NCI-H1417 treated with DMSO at 0.1 percent for 48 hours (cell line): ENCODE measurements at places on chromosomes 5 and 9.
A peak's percentile ranks its signal among the peaks of the same experiment; 100 is the strongest.

DNA sequence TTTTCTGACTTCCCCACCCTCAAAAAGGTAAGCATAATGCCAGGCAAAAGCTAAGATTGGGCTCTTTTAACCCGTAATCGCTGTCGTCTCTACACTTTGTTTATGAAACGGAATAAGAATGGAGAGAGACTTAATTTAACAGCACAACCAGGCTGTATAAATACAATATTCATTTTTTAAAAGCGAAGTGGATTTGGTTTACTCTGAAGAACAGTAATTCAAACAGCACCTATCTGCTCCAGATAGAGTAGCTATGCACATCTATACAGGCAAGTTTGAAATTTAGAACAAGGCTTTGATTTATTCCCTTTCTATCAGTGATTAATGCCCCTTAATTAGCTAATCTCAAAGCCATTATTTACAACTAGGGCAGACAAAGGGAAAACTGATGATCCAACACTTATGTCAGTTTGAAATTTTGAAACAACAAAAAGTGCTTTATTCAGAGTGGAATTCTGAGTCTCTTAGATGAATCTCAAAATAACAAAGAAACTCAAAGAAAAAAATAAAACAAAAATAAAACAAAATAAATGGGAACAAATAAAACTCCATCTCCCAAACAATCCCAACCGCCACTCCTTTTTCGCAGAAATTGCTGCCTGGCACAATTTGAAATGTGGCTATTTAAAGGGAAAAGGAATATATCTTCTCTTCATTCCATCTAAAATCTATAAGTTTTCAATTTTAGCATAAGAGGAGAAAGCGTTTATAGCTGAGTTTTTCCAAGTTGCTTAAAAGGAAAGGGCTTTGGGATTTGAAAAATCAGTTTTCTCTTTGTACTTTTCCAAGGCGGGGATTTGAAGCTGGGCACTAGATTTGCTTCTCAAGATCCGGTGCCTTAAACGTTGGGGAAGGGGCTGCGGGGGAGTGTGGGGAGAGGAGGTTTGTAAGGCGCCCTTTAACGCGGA lies 298.6 kb downstream of the PARP8 start:
- peak; percentile 57 for DNase-seq

GRCh38 chr9:133533857-133534256 lies 647 bp upstream of the ADAMTSL2 start:
- no peak for DNase-seq

GRCh38 chr9:4640027-4640426 lies 22.1 kb upstream of the PLPP6 start:
- no peak for DNase-seq

GRCh38 chr5:72383280-72383679 lies 63.1 kb downstream of the PTCD2 start:
- no peak for DNase-seq

DNA sequence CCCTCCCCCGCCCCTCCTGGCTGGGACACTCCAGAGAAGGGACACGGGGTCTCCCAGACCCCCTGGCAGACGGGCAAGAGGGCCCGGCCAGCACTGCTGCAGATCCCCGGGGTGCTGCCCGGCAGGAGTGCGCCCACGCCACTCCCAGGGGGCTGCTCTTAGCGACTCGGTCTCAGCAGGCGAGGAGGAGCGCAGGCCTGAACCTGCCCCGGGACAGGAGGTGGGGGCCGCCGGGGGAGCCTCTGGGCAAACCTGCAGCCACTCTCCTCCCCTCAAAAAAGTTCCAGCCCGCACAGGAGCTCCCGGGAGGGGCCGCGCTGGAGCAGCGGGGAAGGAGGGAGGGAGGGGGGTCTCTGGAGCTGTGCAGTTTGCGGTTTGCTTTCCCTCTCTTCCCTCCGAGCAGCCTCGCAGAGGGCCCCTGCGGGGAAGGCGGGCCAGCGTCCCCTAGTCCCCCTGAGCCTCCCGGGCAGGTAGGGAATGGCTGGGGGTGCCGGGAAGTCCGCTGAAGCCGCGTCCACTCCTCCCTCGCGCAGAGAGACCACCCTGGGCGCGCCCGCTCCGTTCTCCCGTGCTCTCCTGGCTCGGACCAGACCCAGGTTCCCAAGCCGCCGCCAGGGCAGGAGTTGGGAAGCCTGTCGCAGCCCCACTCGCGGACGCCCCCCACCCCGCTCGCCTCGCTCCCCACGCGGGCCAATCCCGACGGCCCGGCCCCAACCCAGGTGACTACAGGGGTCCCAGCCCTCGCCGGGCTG lies 44.2 kb downstream of the NACC2 start:
- DNase-seq = no peak

DNA sequence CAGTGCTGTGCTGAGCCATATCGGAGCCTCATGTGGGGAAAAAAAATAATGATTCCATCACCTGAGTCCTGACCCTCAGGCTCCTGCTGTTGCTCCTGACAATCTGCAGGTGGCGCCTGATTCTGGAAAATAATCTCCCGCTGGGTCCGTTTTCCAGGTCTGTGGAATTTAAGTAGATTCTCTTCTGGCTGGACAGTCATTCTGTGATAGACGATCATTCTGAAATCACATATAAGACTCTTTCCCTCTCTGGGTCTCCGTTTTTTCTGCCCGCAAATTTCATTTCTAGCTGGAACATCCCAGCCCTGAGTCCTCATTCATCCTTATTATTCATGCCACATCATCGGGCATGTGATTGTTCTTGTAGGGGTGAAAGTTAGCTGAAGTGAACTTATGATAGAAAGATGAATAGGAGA lies 22.1 kb upstream of the STXBP1 start:
- DNase-seq = peak; percentile 52

- DNase-seq = no peak
Measured at GRCh38 chr9:114011313-114011712, 66.8 kb downstream of the AMBP start.

DNA sequence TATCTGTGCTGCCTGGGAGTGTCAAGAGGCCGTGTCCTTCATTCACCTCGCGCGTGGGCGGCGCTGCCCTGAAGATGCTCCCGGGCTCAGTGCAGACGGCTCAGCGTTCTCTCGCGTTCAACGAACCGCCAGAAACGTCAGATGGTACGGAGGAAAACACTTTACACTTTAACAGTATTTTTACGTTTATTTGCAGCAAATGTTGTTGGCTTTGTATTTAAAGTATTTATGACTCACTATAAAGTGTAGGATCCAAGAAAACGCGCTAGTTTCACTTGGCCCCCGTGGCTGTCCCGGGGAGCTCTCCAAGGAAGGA lies 544 bp upstream of the ERCC6L2 start:
- DNase-seq = no peak

GRCh38 chr9:114091711-114092110 lies 7.4 kb downstream of the KIF12 start:
- no peak for DNase-seq

GRCh38 chr5:138159666-138160065 lies 18.8 kb downstream of the BRD8 start:
- DNase-seq = no peak

GRCh38 chr9:37990404-37991015 lies 78.5 kb downstream of the SHB start:
- DNase-seq = no peak

DNA sequence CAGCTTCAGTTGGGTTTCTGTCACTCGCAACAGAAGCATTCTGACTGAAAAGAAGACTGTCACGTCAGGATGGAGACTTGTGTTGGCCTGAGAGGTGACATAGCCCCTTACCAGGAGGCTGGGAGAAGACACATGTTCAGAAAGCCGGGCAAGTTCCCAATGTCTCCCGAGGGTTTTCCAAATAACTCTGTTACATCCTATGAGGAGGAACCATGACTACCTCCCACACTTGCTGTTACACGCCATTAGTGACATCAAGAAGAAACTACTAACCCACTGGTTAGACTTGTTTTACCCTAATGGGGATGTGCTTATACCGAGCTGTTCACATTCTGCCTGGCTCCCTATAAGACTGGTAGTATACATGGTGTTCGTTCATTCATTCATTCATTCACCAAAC lies 33.3 kb downstream of the SH3PXD2B start:
- DNase-seq = no peak

GRCh38 chr9:135698767-135699166 lies 514 bp downstream of the SOHLH1 start:
- no peak for DNase-seq

DNA sequence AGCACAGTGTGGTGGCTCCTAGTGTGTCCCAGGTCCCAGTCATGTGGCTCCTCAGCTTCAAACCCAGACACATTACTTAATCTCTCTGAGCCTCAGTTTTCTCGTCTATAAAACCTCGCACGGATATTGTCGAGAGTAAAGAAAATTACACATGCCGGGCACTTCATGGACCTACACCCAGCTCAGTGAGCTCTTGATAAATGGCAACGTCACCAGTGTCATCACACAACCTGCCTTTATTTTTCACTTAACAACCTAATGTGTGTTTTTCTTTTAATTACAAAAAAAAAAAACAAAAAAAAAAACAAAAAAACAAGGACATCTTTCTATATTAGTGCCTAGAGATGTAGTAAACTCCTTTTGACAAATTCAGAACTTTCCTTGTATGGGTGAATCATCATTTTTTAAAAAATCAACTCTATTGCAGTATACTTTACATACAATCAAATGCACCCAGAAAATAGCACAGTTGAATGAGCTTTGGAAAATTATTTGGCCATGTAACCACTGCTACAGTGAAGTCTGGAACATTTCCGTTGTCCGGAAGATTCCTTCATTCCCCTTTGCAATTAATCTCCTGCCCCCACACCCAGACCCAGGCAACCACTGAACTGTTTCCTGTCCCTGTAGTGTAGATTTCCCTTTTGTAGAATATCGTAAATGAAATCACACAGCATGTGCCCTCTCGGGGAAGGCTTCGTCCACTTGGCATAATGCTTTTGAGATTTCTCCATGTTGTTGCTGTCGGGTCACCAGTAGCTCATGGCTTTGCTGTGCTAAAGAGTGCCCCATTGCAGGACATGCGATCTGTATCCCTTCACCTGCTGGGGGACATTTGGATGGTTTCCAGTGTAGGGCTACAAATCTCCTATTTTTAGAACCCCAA lies 100.4 kb upstream of the LARP1 start:
- no peak for DNase-seq

- no peak for DNase-seq
Measured at GRCh38 chr5:139147483-139148087, 50.6 kb downstream of the SIL1 start.

DNA sequence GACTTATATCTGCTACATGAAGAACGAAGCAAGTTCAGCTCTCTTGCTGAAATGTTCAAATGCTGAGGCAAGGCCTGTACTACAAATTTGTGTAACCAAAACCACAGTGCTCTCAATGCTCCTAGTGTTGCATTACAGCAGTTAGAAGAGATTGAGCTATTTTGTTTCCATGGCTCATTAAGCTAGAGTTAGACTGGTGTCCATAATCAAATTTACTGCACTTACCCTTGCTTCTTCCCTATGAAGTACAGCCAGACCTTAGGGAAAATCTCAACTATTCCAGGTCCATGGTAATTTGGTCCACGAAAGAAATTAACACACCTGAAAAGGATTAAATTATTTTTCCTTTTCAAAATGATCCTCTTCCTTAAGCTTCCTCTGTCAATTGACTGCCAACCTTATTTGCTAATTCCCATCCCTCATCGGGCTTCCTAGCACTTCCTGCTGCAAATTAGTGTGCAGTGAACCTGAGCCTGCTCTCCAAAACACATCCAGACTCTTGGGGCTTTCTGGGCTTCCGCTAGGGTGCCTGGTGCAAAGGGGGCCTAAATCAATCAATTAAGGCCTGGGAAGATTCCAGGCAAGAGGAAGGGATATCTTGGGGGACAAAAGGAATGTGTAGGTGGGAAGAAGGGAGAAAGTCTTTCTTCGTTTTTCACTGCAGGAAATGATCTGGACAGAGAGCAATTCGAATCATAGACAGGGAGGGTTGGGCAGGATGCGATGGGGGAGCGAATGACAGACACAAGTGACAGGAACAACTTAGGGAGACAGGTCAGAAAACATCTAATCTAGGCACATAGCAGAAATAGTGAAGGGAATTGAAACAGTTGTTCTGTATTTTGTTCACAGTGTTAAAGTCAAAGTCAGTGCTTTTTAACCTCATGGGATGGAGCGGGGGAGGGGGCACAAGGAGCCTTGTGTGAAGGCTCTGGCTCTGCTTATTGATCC lies 542.4 kb downstream of the RAB3C start:
- DNase-seq = no peak

DNA sequence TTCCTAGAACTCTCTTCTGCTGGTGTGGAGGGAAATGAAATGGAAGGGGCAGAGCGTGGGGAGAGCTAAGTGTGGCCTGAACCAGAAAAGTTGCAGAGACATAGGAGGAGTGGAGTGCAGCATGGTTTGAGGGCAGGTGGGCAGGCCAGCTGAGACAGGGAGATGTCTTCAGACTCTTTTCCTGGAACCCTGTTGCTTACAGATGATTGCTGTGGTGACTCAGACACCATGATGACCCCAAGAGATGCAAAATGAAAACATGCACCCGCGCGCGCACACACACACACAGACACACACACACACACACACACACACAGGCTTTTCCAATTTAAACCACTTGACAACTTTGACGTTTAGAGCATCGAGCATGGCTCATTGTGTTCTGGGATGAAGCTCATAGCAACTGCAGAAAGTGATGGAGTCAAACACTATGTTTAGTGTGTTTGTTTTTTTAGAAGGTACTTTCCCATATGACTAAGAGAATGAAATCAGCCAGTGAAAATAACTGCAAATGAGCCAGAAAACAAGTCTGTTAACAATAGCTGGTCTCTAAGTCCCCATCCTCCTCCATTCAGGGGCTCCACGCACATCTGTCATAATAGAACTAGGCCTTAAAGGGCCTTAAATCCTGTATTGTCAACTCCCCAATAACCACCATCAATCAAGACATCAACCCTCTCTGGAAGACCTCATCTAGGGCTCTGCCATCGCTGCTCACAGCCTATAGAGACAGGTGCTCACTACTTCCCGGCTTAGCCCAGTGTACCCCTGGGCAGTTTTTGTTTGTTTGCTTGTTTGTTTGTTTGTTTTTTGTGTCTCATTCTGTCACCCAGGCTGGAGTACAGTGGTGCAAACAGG lies 9.6 kb downstream of the TMOD1 start:
- no peak for DNase-seq

GRCh38 chr5:147773139-147773538 lies 9.4 kb downstream of the JAKMIP2 start:
- no peak for DNase-seq

DNA sequence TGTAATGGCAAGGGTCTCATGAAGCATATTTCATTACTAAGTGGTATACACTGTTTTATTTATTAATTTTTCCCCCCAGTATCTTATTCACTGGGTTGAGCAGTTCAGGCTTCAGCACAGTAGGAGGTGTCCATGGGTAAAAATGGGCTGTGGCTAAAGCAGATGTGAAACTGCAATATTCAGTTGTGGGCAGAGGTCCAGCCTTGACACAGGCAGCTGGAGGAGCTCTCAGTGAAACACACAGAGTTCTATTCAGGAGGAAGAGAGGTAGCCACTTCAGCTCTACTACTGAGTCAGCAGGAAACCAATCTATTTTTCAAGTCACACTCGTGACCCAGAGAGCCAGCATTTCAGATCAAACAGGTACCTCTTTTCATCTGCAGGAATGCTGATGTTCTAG lies 418.3 kb downstream of the CDH10 start:
- no peak for DNase-seq

GRCh38 chr5:157059093-157059539 lies at the start of gene HAVCR1:
TSS of gene HAVCR1 (minus strand) at chr5:157059116. CDS start at chr5:157057943, 1,173 bp downstream.
- DNase-seq = no peak
